ENCODE measurements at places on chromosomes 3 and 15.

DNA sequence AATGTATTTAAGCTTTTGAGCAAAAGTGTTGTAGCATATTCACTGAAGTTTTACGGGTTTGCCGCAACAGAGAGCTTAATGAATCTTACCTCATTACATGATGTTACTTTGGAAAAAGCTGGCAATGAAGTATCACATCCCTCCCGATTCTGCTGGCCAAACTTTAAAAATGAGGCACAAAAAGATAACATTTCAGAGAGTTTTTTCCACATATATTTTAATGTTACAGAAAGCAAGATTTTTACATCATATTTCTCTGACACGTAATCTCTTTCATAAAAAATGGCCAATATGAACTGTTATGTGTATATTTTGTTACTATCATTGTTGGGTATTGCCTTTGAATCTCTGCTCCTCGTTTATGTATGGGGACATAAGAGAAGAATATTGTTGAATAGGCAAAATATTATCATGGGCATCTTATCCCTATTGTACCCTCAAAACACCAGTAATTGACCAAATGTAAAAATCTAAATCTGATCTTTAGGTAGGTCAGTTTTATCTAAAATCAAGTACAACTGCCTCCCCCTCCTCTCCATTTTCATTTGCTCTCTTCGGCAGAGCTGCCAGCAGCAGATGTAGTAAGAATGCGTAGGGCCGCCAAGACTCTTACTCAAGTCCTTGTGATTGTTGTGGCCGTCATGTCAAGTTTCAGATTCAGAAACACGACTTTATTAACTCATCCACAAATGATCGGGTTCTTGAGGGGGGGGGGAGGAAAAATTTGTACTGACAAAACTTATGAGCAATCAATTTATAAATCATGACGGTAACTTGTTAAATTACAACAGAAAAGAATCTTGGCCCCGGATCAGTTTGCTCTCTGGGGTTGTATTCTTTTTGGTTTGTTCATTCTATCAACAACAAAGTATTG is 106.7 kb upstream of the THRB start:
- DNase-seq = no peak

DNA sequence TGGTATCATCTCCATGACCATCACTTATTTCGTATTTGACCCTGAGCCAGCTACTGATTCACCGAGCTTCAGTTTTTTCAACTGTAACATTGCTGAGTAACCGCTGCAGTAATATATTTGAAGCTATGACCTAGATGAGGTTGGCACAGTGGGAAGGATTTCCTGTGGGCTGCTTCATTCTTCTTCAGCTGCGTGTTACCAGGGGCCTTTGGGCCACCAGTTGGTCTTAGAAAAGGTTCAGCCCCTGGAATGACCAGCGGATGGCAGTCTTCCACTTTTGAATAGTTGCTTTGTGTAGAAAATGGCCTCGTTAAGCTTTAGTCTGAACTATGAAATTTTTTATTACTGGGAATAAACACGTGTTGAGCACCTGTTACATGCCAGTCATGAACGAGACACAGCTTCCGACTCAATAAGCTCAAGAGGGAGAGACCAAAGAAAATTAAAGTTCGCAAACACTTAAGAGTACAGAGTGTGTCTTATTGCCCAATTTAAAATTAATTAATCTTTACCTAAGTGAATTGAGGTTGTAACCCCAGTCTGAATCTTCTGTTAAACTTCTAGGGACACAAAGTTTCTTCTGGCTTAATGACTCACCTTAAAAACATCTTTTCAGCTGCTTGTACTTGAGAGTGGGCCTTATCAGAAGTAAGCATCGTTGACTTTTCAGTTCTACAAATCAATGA is 57.6 kb upstream of the NR2E3 start:
- peak; percentile 47 for DNase-seq

- no peak for DNase-seq
These were observed 198.4 kb upstream of the LRRN1 start for GRCh38 chr3:3600665-3601340.

DNA sequence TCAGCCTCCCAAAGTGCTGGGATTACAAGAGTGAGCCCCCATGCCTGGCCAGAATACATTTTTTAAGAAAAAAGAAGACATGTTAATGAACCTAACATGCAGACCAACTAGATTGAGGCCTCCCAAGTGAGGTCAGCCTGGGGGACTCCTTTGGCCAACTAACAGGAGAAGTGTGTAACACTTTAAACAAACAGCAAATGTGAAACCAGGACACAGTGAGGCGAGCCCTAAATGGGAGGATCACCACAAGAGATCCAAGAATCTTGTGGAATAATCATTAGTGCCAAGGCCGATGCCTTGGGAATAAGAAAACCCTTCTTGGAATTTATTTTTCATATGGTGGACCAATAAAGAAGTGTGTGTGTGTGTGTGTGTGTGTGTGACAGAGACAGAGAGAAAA is 73.9 kb downstream of the ATP10A start:
- no peak for DNase-seq

GRCh38 chr3:195544634-195545033 is 1.5 kb upstream of the PPP1R2 start:
- peak; percentile 81 for DNase-seq

DNA sequence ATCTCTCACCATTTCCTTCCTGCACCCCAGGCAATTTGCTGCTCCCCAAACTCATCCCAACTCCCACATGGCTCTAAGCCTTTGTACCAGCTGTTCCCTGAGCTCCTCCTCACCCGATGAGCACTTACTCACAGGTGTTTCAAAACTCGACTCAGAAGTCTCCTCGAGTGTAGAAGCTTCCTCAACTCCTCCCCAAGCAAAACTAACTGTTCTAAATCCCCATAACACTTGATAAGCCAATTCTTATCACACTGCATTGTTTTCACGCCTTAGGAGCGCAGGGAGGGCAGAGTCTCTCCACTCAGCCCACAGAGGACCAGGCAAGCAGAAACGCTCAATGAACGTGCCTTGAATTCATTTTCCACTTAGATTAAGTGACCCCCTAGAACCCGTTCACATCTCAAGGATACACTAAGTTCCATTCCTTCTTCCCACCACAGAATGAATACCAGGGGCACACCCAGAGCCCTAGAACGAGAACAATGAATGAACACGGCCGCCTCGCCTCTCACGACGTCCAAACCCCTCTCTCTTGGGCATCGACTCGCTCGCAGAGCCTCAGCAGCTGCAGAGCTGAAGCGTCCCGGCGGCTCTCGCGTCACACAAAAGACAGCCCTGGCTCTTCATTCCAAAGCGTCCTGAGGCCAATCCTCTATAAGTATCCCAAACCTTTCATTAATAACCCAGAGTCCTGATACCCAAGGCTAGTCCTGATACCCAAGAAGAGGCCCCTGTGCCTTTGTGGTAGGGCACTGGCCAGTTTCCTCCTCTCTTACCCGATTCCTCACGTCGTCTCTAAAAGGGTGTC is 1.1 kb downstream of the RAF1 start:
- peak; percentile 24 for DNase-seq

DNA sequence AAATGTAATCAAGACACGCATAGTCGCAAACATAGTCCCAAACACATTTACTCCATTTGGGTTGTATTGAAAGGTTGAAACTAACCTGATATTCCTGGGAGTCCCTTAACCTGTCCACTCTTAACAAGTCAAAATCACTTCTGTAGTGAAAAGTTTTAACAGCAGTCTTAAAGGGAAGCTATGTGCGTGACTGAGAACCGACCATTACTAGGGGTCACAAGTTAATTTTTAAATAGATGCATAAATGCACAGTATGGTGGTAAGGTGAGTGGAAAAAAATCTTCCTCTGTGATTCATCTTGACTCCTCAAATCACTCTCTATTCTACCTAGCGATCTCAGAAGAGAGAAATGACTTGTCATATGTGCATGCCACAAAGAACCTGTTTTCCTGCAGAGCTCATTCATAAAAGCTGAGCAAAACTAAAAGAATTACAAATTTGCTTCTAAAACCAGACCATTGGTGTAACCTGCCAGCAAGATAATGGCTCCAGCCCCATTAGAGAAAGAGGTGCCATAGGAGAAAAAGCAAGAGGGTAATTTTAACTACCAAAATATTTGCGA is 4.8 kb downstream of the GPR15 start:
- DNase-seq = no peak

GRCh38 chr3:177041730-177042551 is 155.3 kb downstream of the TBL1XR1 start:
- no peak for DNase-seq

- peak; percentile 6 for DNase-seq
These were observed 412.0 kb downstream of the FHIT start for GRCh38 chr3:60839246-60839645.

- no peak for DNase-seq
These were observed 33.7 kb upstream of the VILL start for GRCh38 chr3:37956723-37957538.

DNA sequence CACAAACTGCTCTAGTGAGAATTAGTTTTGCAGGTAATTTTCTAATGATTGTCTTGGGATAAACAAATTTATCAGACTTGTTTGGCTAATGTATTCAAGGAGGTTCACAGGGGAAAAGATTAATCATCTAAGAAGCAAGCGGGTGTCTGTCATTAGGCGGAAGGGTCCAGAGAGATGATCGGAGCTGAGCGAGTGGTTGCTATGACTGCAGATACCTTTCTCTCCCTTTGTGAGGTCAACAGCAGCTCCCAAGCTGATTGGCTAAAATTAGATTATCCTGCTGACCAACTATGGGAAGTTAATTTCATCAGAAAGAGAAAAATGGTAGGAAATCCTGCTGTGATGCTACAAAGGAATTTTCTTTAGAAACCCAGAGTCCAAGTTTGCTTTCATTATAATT is 276.0 kb downstream of the SOX2 start:
- DNase-seq = no peak

GRCh38 chr15:66240240-66240794 is 13.2 kb downstream of the MEGF11 start:
- DNase-seq = no peak

GRCh38 chr3:190099099-190099498 is 21.6 kb downstream of the P3H2 start:
- DNase-seq = no peak

DNA sequence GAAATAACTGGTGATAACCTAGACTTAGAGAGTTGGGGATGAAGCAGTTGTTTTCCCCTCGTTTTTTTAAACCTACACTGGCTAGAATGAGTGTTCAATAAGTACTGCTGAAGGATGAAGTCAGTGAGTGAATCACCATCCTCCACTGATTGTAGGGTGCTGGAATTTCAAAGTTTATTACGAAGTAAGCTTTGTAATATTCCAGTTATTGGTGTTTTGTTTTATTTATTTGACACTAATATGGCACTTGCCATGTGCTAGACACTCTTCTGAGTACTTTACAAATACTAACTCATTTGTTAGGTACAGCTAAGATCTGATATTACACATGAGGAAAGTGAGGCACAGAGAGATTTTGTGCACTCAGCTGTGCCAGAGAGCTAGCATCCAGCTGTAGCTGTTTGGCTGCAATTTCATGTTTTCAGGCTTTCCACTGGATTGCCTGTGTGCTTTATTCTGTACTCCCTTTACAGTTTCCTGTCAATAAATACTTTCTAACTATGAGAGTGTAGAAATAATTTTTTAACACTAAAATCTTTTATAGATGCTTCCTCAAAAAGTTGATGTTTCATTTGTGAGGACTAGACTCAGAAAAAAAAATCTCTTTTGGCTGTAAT is 5.8 kb downstream of the MAP2K5 start:
- no peak for DNase-seq

DNA sequence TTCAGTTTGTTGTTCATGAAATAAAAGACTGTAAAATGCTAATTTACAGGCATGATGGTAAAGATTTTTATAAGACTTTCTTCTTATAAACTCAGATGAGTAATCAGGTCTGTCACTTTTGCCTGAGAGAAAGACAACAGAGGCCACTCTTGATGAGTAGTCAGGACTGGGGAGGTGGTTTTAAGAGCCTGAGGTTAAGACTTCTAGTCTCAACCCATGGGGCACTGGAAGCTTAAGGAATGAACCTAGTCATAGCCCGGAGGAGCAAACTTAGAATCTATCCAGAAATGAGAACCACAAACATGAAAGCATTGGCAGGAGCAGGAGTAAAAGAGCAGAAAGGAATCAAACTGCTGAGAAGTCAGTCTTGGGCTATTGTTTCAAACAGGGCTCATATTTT is 846.3 kb upstream of the ARPP21 start:
- no peak for DNase-seq

GRCh38 chr15:54101664-54102270 is 123.5 kb downstream of the UNC13C start:
- DNase-seq = no peak

- no peak for DNase-seq
These were observed 1.4 kb downstream of the TRIP4 start for GRCh38 chr15:64389036-64389435.

- DNase-seq = no peak
These were observed 324.0 kb downstream of the GAP43 start for GRCh38 chr3:115947325-115947724.

DNA sequence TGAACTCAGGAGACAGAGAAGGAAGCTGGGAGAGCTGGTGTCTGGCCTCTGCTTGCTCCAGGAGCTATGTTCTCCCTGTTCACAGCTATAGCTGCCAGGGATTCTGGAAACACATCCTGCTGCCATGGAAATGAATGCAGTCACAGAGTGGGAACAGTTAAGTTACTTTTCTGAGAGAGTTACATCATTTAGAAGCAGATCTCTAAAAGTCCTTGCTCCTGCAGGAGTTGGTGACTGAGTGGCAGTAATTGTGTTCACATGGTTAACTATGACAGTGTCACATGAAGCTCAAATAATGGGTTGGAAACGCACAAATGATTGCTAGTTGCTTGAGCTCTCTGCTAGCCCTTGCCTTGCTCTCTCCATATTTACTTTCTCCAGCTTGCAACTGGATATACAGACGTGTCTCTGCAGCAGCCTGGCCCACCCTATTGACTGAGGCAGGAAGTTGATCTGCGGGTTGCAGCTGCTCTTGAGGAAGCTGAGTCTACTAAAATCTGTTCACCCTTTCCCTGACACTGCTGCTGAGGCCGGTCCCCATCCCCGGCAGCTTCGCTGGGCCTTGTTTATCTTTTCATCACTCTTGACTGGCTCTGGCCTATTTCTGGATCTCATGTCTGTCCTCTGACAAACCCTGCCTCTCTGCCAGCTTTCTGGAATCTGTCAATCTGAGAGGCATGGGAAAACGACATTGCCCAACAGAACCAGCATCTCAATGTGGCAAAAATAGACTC is 16.7 kb upstream of the ISLR start:
- DNase-seq = peak; percentile 86

DNA sequence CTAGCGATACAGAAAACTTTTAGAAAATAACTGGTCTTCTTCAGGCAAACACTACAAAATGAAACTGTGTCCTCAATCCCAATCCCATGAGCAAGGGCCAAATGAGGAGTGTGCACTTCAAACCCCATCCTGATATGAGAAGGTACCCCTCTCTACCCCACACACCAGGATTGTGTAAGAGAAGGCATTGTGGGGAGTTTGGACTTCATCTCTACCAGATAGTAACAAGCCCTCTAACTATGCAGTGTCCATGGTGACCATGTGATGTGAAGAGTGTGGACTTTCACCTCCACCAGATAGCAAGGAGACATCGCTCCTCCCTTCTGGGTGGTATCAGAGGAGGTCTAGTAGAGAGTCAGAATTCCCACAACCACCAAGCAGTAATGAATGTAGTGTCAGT is 769.3 kb downstream of the MECOM start:
- DNase-seq = no peak

- no peak for DNase-seq
These were observed 623.8 kb upstream of the ROBO1 start for GRCh38 chr3:80391573-80391972.

- DNase-seq = no peak
These were observed 204.6 kb downstream of the GABRG3 start for GRCh38 chr15:27175472-27176153.

All from BE2C (cell line).